ENCODE measurements at places on chromosomes 11 and 22. TPM values are rescaled to one million over a fixed set of nuclear protein-coding genes. Genes with fewer than 3 reads are reported as not detected.

Gene OR8H1
- total RNA-seq = not detected

Gene FAM111B
- 7.7 TPM for total RNA-seq

Gene SLC22A6
- total RNA-seq = not detected

Gene IGLL1
- not detected for total RNA-seq
